ENCODE measurements at places on chromosomes 1 and 21. TPM values are rescaled to one million over a fixed set of nuclear protein-coding genes. Genes with fewer than 3 reads are reported as not detected.

The SLC1A7 gene
- 0.19 TPM for total RNA-seq

The FCRLB gene
- 1.0 TPM for total RNA-seq

The B3GALNT2 gene
- 30.4 TPM for total RNA-seq

The OLFM3 gene
- total RNA-seq: not detected

The PBX1 gene
- total RNA-seq: 56.0 TPM

The SFN gene
- 4.9 TPM for total RNA-seq

The USH2A gene
- not detected for total RNA-seq
